ENCODE measurements at places on chromosomes 1 and 21.

- DNase-seq = no peak
Measured at GRCh38 chr1:21115098-21115760, 61.5 kb downstream of the EIF4G3 start.

- no peak for DNase-seq
Measured at GRCh38 chr1:159821171-159821867, 5.4 kb upstream of the SLAMF8 start.

DNA sequence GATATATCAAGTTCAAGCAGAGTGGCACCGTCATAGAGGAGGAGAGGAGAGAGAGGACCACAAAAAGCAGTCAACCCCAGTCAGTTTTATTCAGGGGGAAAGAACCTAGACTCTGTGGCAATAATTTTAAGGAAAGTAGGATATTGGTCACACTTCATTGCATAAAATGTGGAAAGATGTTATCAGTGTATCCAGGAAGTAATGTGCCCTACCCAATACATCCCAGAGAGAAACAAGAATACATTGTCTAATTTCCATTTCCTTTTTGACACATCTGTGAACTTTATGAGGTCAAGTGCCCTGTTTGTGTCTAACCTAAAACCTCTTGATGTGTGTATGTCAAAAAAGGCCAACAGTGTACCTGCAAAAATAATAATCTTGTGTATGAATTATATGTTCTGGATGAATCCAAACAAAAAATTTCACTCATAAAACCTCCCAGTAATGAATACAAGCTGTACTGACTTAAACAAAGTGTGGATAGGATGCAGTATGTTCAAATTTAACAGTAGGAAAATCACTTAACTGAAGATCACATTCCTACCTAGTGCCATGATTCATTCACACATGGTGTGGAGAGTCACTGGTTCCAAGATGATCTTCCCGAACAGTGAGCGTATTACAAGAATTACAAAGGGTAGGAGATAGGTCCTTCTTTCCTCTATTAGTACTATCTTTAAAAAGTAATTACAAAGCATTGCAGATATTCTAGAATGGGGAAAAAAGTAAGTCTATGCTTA, 712.1 kb upstream of the CXADR start:
- DNase-seq = no peak

- no peak for DNase-seq
Measured at GRCh38 chr1:224763126-224763775, 147.1 kb downstream of the CNIH3 start.

- no peak for DNase-seq
Measured at GRCh38 chr1:67491280-67491679, 61.1 kb upstream of the SERBP1 start.

- peak; percentile 72 for DNase-seq
Measured at GRCh38 chr1:204410688-204411450, 748 bp downstream of the PPP1R15B start.

DNA sequence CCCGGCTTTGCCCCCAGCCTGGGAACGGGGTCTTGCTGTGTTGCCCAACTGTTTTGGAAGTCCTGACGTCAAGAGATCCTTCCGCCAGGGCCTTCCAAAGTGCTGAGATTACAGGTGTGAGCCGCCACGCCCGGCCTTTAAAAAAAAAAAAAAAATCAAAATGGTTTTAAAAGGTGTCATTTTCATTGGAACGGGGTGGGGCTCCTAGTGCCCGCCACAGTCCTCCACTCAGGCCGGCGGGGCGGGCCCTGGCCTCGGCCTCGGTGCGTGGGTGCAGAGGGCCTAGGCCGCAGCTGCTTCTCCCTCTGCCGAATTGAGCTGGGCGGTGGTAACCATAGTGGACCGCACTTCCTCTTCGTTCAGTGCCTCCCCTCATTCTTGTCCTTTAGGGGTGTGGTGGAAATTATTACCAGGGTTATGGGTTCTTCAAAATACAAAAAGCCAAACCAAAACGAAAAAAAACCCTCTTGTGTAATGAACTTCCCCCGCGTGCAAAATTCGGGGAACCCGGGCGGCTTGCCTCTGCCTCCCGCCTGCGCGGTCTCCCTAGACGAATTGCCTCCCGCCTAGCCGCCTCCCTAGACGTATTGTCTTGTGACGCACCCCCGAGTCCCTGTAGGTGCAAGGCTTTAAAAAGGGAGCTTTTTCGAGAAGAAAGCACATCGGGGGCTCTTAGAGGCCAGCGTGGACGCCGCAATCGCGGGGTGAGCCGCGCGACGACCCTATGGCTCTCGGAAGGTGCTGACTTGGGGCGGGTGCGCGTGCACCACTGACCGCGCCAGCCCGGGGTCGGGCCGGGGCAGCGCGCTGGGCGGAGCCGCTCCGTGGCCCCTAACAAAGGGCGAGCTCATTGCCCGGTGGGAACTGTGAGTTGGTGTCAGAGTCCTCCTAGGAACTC, 10.5 kb upstream of the SPEN start:
- peak; percentile 85 for DNase-seq

DNA sequence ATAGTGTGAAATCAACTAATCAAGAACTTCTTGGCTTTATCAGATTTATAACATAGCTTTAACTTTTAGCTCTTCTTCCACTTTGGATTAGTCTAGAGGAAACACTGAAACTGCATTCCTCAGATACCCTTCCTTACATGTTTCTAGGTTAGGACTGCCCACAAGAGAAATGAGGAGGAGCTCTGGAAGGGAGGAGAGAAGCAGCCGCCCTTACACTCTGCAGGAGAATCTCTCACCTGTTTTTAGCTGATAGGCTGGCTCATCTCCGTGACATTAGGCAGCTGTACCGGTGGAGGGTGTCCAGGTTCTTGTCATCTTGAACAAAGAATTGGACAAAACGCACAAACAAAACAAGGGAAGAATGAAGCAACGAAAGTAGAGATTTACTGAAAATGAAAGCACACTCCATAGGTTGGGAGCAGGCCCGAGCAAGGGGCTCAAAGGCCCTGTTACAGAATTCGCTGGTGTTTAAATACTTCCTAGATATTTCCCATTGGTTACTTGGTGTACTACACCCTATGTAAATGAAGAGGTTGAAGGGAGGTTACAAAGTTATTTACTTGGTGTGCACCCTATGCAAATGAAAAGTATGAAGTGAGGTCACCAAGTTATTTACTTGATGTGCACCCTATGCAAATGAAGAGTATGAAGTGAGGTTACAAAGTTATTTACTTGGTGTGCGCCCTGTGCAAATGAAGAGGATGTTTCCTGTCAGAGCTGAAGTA, 524.9 kb upstream of the CHRM3 start:
- no peak for DNase-seq

DNA sequence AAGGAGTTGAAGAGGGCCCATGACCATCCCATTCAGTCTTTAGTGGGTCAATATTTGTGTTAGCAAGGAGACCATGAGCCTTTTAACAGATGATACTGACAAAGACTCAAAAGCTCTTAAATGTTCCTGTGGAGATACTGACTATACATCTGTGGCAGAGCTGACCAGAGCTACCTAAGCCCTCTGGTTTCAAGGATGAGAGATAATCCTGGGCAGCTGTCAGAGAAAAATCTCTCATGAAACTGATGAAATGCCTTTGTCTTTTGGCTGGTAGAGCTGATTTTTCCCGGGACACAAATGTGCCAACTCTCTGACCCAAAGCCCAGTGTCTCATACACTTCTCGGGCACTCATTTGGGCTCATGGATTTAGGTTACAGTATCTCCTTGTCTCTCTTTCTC, 100.9 kb downstream of the XCL2 start:
- DNase-seq = no peak

DNA sequence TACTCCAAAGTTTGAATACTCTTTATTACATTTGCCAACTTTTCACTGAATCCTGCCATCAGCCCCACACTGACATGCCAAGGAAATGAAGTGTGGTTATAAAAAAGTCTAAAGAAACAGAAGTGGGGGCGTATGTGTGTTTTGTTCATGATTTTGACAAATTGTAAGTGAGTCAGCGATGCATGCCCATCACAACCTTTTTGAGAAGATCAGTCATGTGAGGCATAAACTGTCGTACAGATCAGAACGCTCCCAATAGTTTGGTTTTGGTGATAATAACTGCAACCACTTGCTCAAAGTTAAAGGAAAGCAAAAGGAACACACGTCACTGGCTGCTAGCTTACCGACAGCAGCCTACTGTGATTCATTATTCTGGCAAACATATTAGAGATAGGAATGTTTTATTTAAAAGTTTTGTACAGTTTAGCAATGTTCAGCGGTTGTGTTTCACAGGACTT, 95.6 kb downstream of the RGS2 start:
- DNase-seq = no peak

DNA sequence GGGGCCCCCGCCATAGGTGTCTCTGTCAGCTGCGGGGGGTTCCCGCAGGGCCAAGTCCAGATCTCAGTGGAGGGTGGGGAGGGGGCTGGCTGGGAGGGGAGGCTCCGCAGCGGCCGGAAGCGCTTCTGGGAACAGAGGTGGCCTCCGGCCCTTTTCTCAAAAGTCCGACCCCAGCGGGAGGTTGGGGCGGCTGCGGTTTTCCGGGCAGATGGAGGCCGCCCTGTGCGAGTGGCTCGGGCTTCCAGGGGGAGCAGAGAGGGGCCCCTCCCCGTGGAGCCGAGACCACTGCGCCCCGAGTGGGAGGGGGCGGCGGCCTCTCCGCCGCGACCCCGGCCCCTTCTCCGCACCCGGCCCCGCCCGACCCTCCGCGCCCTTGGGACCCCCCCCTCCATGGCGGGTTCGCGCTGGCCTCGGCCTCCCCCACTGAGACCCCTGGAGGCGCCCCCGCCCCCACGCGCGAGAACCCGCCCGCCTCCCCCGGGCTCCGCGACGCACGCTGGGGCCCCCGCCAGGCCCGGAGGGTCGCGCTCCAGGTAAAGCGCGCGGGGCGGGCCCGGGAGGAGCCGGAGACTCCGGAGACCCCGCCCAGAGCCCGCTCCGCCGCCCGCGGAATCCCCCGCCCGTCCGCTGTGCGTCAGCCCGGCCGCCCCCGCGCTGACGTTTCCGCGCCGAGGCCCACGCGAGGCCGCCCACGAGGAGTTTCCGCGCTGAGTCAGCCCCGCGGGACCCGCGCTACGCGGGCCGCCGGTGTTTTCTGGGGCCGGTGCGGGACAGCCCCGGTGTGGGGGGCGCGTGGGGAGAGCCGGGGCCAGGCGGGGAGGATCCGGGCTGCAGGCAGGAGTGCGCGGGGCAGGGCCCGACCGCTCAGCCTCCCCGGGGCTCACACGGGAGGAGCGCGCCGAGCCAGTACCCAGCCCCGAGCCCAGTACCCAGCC, 5.2 kb downstream of the TNFRSF18 start:
- DNase-seq = peak; percentile 97

DNA sequence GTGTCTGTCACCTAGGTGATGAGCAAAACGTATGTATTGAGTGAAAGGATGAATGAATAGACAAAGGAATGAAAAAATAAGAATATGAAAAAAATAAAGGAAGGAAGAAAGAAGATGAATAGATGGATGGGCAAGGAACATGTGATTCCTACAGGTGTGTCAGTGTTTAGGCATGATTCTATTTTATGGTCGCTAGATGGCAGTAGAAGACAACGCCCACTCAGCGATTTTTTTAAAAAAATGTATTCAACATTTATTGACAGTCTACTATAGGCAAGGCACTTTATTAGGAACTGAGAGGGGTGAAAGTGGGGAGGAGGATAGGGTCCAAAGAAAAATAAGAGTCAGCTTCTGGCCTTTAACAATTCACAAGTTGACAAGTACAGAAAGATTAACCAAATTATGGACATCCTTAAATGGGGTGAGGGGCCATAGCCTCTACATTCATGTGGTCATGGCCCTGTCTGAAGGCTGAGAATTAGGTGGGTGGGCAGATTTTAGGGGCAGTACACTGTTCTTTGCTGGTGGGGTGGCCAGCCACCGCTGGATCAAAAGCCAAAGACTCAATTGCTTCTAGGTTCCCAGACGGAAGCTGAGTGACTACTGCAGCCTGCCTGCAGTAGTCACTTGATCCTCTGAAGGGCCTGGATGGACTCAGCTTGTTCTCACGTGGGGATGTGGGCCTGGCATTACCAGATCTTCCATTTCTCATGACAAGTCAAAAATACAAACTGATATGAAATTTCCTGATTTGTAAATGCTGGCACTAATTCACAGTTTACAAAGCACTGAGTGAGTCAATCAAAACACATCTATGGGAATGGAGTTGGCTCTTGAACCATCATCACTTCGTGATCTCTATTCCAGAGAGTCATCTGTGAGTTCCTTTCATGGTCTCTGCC, 83.9 kb downstream of the FASLG start:
- no peak for DNase-seq

DNA sequence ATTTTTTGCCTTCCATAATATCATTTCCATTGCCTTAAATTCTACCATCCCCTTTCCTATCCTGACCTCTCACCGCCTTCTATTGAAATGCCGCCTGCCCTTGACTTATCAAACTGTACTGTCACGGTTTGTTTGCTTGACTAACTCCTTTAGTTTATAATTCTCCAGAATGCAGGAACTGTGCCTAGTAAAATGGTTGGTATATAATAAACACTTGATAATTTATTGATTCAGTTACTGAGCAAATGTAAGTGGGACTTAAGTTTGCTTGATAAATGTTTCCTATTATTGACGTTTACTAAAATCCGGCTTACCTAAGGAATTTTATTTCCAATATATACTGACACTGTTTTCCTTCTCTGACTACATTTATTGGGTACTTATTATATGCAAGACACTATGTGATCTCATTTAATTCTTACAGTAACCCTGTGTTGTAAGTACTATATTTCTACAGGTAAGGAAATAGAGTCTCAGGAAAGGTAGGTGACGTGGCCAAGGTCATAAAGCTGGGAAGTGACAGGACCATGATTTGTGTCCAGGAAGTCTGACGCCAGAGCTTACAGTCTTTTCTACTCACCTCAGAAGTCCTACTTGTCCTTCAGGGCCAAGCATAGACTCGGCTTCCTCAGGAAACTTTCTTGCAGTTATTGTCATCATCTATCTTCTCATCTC, 35.7 kb downstream of the DPT start:
- no peak for DNase-seq

DNA sequence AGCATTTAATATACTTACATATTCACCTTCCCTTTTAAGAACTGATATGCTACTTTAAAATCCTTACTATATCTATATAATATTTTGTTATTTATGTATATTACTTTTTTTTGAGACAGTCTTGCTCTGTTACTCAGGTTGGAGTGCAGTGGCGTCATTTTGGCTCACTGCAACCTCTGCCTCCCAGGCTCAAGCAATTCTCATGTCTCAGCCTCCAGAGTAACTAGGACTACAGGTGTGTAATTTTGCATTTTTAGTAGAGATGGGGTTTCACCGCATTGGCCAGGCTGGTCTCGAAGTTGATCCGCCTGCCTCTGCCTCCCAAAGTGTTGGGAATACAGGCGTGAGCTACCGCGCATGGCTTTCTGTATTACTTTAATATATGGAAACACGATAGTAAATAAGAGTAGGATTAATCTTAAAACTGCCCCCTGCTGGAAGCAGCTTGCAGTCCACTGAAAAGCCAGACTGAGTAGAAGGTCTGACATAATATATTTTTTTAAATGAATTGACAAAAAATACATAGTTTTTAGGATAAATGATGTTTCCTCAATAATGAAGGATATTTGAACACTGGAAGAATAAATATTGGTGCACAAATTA, 24.4 kb downstream of the RCAN3 start:
- peak; percentile 78 for DNase-seq

DNA sequence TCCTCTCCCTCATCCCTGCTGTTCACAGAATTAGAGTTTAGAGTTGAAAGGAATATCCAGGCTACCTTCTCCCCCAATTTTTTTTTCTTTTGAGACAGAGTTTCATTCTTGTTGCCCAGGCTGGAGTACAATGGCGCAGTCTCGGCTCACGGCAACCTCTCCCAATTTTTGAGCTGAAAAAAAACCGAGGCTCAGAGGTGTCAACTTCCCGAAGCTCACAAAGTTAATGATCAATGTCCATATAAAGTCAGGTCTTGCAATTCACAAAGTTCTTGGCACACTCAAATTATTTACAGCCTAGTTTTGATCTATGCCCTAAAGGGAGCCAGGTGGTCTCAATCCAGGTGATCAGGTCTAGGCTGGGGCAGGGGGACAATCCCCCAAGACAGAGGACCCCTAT, 797 bp upstream of the LEFTY1 start:
- no peak for DNase-seq
